WTC11 (cell line): ENCODE measurements at places on chromosomes 3 and 15. TPM values are rescaled to one million over a fixed set of nuclear protein-coding genes. Genes with fewer than 3 reads are reported as not detected.

Gene NEK10
- total RNA-seq, result 0.37 to 1.4 TPM (median 0.73 TPM) in 3 replicates

Gene CCDC39
- total RNA-seq, result 0.44 to 0.98 TPM in 2 of 3 replicates, not detected in the other

Gene DTWD1
- total RNA-seq, result 28.9 to 32.5 TPM (median 30.8 TPM) in 3 replicates

Gene TRPM1
- total RNA-seq, result 0.32 to 1.2 TPM (median 0.77 TPM) in 3 replicates

Gene LRRC15
- 0.07 to 0.11 TPM (median 0.11 TPM) in 3 replicates for total RNA-seq

DNA sequence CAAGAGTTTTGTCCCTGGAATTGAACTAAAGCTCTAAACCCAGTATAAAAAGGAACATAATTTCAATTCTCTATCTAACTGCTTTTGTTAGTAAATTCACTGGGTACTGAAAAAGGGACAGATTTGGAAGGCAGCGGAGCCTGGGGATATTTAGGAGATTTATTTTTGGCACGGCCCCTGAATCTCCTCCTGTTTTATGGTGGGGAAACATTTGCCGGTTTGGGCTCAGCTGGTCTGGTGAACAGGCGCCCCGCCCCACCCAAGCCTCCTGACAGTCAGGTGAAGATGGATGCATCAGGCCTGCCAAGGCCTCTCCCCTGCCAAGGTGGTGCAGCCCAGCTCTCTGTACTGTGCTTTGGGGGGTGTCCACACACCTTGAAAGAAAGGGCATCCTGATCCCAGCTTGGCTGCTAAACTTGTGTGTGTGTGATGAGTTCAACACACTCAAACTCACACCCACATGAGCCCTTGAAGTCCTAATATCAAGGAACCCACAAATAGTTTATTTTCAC is 46.3 kb downstream of the EBLN2 start:
- H3K4me1 ChIP-seq, result peaks cover 4% of the 10 kb centered on the region; the same call in 1 of the 2 replicates
- no peak overlapping the region for H3K27ac ChIP-seq
- H3K4me3 ChIP-seq, result no peak overlapping the region

- no peak overlapping the region for H3K4me3 ChIP-seq
- H3K27me3 ChIP-seq, result no peaks in the 10 kb centered on the region
- DNase-seq, result no peak
- no peak overlapping the region for H3K27ac ChIP-seq
- peaks cover 27% of the 10 kb centered on the region for H3K36me3 ChIP-seq
Measured at GRCh38 chr3:27200721-27201489, 168.3 kb downstream of the NEK10 start.

DNA sequence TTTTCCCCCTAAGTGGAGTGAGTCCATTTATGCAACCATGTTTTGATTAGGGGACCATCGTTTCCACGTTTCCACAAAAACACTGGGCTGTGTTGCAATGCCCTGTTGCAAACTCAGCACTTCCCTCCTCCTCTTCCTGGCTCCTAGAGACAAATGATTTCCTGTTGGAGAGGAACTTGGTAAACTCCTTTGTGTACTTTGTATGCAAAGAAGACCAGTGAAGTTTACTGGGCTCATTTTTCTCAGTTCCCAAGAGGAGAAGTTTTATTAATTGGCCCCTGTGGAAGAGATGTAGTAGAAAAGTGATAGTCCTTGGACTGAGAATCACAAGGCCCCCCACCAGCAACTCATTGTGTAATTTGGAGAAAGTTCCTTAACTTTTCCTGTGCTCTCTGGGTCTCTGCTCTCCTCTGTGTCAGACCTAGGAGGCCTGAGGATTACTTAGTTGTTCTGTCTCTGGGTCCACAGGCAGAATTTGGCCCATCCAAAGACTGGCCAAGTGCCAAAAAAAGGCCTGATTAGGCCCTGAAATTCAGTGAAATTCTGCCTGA is 95.0 kb downstream of the ATG7 start:
- H3K4me1 ChIP-seq, result peaks cover 22% of the 10 kb centered on the region
- no peak for DNase-seq
- no peaks in the 10 kb centered on the region for H3K27me3 ChIP-seq
- peak overlapping the region; percentile 74 for H3K27ac ChIP-seq

GRCh38 chr3:53009826-53010539 is 35.9 kb downstream of the SFMBT1 start:
- 0 out of 2 replicates have a peak overlapping the region, but pooled peaks have one; percentile 22 for H3K27ac ChIP-seq
- no peak overlapping the region for H3K4me3 ChIP-seq
- no peaks in the 10 kb centered on the region for H3K27me3 ChIP-seq
- no peaks in the 10 kb centered on the region for H3K36me3 ChIP-seq
- no peak for DNase-seq

DNA sequence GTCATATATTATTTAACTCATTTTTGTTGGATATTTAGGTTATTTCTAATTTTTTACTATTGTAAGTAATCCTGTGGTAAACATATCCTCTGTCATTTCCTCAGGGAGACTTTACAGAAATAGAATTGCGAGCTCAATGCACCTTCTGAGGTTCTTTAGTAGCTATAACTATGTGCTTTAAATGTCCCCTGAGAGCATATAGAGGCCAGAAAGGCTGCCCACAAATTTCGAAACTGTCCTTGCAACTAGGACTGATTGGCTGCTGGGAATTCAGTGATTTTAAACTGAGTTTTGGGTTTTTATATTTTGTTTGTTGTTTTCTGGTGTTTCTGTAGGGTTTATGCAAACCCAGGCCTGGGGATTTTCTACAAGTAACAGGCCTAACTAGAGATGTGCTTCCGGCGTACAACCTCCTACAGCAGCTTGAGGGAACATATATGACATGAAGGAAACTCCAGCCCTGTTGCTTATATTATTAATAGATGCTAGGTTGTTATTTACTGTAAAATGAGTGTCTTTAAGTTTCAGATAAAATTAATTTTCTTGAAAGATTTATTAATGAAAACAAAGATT is 29.1 kb upstream of the P4HTM start:
- DNase-seq, result no peak
- peak overlapping the region; percentile 91 for H3K27ac ChIP-seq

DNA sequence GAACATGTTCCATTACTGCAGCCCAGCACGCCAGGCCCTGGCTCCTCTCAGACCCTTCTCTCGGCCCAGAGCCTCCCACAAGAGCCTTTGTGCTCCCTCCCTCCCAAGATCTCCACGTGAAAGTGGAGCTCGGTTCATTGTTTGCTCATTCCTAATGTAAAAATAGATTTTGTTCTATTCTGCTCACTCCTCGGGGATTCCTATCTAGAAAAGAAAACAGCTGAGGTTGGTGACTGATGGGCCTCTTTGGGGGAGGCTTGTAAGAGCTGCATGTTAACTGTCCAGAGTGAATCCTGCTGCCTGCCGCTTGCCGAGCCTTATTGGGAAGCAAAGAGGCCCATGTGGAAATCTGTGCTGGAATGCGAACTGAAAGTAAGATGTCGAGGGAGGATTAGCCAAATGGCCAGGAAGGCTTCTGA is 267.1 kb downstream of the LRTM1 start:
- H3K4me3 ChIP-seq, result no peak overlapping the region
- DNase-seq, result no peak
- 0 out of 2 replicates have a peak overlapping the region, but pooled peaks have one; percentile 26 for H3K27ac ChIP-seq
- H3K4me1 ChIP-seq, result peaks cover 39% of the 10 kb centered on the region
- no peaks in the 10 kb centered on the region for H3K27me3 ChIP-seq

GRCh38 chr15:69402816-69403215 is 11.3 kb upstream of the KIF23 start:
- H3K4me1 ChIP-seq, result no peaks in the 10 kb centered on the region
- no peaks in the 10 kb centered on the region for H3K36me3 ChIP-seq
- H3K4me3 ChIP-seq, result no peak overlapping the region
- no peak for DNase-seq
- no peaks in the 10 kb centered on the region for H3K27me3 ChIP-seq

DNA sequence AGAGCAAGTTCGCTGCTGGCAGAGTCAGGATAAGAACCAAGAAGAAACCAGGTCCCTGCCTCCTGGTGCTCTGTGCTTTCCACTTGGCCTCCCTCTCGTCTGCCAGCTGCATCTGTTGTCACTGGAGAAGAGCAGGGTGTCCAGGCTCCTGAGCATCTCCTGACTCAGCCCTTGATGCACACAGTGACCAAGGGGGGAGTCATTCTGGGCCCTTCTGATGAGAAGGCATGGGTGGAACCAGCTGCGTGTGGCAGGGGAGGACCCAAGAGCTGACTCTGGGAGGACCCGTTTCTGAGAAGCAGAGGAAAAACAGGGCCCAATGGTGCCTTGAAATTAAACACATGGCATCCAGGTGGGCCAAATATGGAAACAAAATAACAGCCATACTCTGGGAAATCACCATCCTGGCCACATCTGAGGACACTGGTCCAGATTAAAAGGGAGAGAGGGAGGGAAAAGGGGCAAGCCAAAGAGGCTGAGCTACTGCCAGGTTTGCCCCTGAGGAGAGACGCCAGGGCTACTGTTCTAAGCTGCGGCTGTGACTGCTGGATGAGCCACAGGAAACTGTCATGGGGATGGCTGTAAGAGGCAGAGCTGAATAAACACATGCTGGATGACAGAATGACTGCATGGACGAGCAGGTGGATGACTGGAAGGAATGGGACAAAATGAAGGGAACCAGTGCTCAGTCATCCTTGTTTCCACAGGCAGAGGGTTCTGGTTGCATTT is 58.1 kb upstream of the CA12 start:
- H3K36me3 ChIP-seq, result no peaks in the 10 kb centered on the region
- DNase-seq, result no peak
- H3K4me3 ChIP-seq, result no peak overlapping the region
- no peak overlapping the region for H3K27ac ChIP-seq

DNA sequence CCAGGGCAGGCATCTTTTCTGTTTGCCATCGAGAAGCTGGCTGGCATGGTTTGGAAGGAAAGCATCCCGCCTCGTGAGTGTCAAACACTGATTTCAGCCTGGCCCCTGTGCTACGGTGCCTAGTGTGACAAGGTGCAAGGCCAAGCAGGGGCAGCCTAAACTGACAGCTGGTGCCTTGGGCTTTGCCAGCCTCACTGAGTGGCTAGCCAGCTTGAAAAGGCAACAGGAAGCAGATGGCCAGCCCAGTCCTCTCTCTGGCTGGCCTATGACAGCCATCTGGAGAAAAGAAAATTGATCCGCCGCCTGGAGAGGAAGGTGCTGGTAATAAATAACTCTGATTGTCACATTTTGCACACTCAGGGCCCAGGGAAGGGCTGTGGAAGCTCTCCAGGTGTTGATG is 52.2 kb downstream of the C3orf85 start:
- no peak overlapping the region for H3K4me3 ChIP-seq
- H3K27ac ChIP-seq, result no peak overlapping the region
